ENCODE measurements at places on chromosomes 11 and 22.

- no peak for DNase-seq
- H3K36me3 ChIP-seq = peaks cover 62% of the 10 kb centered on the region
- H3K4me3 ChIP-seq = no peak overlapping the region
- H3K27me3 ChIP-seq = no peaks in the 10 kb centered on the region
- no peak overlapping the region for H3K27ac ChIP-seq
Observed at GRCh38 chr11:75406338-75406777, 7.0 kb downstream of the RPS3 start.

GRCh38 chr11:28463826-28464225 lies 355.6 kb downstream of the METTL15 start:
- no peaks in the 10 kb centered on the region for H3K4me1 ChIP-seq
- H3K4me3 ChIP-seq = no peak overlapping the region
- DNase-seq = no peak
- no peak overlapping the region for H3K27ac ChIP-seq

- no peaks in the 10 kb centered on the region for H3K27me3 ChIP-seq
- H3K36me3 ChIP-seq = peaks cover 55% of the 10 kb centered on the region
- no peak overlapping the region for H3K27ac ChIP-seq
- no peak overlapping the region for H3K4me3 ChIP-seq
- no peak for DNase-seq
Observed at GRCh38 chr22:36928196-36928595, 14.8 kb downstream of the CSF2RB start.

DNA sequence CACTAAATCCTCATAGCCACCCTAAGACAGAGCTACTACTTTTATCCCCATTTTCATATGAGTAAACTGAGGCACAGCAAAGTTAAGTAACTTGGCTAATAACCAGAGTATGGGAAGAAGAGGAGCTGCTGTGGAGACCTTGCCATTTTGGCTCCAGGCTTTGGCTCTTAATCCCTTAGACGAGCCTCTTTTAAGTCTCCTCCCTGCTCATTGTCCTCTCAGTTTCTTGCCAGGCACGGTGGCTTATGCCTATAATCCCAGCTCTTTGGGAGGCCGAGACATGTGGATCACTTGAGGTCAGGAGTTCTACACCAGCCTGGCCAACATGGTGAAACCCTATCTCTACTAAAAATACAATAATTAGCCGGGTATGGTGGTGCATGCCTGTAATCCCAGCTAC lies 78.6 kb downstream of the PRR5L start:
- no peak overlapping the region for H3K27ac ChIP-seq
- H3K4me1 ChIP-seq = peaks cover 20% of the 10 kb centered on the region
- no peak for DNase-seq
- H3K36me3 ChIP-seq = no peaks in the 10 kb centered on the region

GRCh38 chr11:17489751-17490150 lies 13.1 kb upstream of the ABCC8 start:
- H3K4me3 ChIP-seq = no peak overlapping the region
- H3K4me1 ChIP-seq = no peaks in the 10 kb centered on the region
- H3K36me3 ChIP-seq = no peaks in the 10 kb centered on the region
- DNase-seq = no peak
- H3K27me3 ChIP-seq = no peaks in the 10 kb centered on the region
- H3K27ac ChIP-seq = no peak overlapping the region

DNA sequence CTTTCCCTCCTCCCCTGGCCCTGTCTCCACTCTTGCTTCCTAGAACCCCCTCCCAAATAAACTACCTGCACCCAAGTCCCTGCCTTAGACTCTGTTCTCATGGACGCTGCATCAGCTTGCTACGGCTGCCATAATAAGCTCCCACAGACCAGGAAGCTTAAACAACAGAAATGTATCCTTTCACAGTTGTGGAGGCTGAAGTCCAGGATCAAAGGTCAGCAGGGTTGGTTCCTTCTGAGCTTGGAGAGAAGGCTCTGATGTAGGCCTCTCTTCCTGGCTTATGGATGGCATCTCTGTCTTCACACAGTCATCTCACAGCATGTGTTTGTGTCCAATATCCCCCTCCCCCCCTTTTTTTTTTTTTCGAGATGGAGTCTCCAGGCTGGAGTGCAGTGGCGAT lies 23.4 kb downstream of the CBX7 start:
- no peak overlapping the region for H3K4me3 ChIP-seq
- H3K27ac ChIP-seq = no peak overlapping the region
- H3K4me1 ChIP-seq = no peaks in the 10 kb centered on the region
- H3K27me3 ChIP-seq = no peaks in the 10 kb centered on the region
- peaks cover 32% of the 10 kb centered on the region for H3K36me3 ChIP-seq

- H3K27ac ChIP-seq = no peak overlapping the region
- no peaks in the 10 kb centered on the region for H3K4me1 ChIP-seq
- DNase-seq = no peak
- H3K36me3 ChIP-seq = no peaks in the 10 kb centered on the region
- H3K4me3 ChIP-seq = no peak overlapping the region
Observed at GRCh38 chr11:115078461-115079438, 400.4 kb downstream of the NXPE2 start.

DNA sequence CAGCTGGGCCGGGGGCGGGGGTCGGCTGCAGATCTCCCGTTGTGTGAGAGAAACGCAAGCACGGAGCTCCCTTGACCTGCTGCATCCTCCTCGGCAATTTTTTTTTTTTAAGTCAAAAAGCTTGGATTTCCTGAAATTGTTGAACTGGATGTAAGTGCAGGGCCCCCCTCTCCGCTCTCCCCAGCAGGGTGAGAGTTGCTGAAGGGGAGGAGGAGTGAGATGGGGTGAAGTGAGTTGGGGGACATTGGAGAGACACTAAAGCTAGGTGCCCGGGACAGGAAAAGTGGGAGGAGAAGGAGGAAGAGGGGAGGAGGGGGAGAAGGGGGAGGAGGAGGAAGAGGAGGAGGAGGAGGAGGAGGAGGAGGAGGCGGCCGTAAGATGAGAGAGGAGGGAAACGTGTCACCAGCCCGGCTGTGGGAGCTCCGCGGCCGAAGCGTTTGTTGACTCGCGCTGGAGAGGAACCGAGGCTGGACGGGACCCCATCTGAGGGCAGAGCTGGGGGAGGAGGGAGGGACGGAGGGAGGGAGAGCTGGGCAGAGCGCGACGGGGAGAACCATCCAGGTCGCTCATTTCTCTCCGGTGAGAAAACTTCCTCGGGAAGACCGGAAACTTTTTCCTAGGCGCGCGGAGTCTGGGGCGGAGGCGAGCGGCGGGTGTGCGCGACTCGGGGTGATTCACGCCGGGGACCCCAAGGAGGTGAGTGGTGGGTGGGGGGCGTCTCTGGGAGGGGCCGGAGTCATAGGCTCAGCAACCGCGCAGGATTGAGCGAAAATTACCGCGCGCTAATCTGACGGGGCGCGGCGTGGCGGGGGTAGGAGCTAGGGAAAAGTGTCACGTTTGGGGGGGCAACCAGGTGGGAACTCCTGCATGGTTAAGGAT lies 80.2 kb downstream of the PRR5L start:
- no peak for DNase-seq
- H3K36me3 ChIP-seq = no peaks in the 10 kb centered on the region
- no peak overlapping the region for H3K27ac ChIP-seq
- peak overlapping the region; percentile 11 for H3K4me3 ChIP-seq
- peaks cover 20% of the 10 kb centered on the region for H3K27me3 ChIP-seq

DNA sequence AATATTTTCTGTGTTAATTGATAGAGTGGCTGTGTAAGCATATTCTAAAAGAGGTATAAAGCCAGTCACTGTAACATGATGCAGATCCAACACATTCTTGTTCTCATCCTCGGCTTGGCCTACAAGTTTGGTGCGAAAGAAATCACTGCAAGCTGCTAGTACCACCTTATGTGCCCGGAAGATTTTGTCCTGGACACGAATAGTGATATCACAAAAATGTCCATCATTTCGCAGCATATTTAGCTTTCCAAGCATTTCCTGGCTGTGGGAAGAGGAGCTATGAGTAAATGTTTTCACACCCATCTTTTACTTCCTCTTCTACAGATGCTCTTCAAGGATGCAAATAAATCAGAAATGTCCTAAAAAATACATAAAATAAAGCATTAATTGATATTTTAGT lies 53.1 kb downstream of the ZBTB44 start:
- H3K27ac ChIP-seq = no peak overlapping the region
- H3K4me1 ChIP-seq = no peaks in the 10 kb centered on the region
- no peak overlapping the region for H3K4me3 ChIP-seq
- H3K36me3 ChIP-seq = peaks cover 30% of the 10 kb centered on the region
- DNase-seq = no peak
- no peaks in the 10 kb centered on the region for H3K27me3 ChIP-seq

GRCh38 chr11:117613521-117613920 lies 183.5 kb downstream of the DSCAML1 start:
- H3K36me3 ChIP-seq = no peaks in the 10 kb centered on the region
- no peak overlapping the region for H3K4me3 ChIP-seq
- DNase-seq = no peak
- no peaks in the 10 kb centered on the region for H3K4me1 ChIP-seq
- no peak overlapping the region for H3K27ac ChIP-seq

- DNase-seq = no peak
- no peaks in the 10 kb centered on the region for H3K36me3 ChIP-seq
- H3K27ac ChIP-seq = no peak within 1 kb of the TSS
- no peaks in the 10 kb centered on the region for H3K27me3 ChIP-seq
Observed at GRCh38 chr11:67674442-67674871, at the start of gene ALDH3B2. Gene ALDH3B2, minus strand, starts transcription at chr11:67674623. Its CDS starts 7,688 bp downstream, at chr11:67666935.

DNA sequence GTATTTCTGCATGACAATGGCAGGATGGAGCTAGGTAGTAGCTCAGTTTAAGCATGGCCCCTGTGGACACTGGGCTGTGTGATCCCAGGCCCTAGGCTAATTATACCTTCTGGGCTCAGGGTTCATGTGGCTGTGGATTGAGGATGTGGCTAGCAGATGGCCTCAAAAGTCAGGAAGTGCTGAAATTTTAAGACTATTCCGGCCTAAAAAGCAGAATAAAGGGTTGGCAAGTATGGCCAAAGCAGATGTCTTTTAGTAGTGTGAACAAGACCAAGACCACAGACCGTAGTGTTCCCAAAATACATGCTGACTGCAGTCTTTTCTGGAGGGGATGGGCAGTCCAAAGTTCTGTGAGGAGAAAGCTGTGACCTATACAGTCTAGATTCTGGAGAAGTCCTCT lies 115.7 kb upstream of the RAG2 start:
- no peak overlapping the region for H3K27ac ChIP-seq
- DNase-seq = no peak
- no peaks in the 10 kb centered on the region for H3K27me3 ChIP-seq
- no peaks in the 10 kb centered on the region for H3K4me1 ChIP-seq
- no peak overlapping the region for H3K4me3 ChIP-seq

DNA sequence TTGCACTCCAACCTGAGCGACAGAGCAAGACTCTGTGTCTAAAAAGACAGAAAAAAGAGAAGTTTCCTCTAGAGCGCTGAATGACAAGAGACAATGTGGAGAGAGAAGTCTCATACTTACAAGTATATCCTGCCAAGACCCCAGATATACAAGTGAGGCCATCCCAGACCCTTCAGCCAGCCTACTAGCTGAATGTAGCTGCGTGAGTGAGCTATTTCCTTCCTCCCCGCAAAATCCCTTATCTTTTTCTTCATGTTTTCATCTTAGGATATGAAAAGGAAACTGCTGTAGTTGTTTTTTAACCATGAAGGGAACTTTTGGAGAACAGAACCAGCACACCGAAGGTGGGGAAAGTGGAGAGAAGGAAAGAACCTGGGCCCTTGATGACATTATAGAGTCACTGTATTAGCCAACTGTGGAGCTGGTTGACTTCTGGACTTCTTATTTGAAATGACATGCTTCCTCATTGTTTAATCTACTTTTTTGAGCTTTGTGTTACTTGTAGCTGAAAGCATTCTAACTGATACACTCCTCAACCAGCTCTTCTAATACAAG lies 4.4 kb upstream of the DDX17 start:
- H3K27ac ChIP-seq = no peak overlapping the region
- H3K4me1 ChIP-seq = peaks cover 4% of the 10 kb centered on the region
- H3K4me3 ChIP-seq = no peak overlapping the region
- no peaks in the 10 kb centered on the region for H3K27me3 ChIP-seq

- H3K27me3 ChIP-seq = no peaks in the 10 kb centered on the region
- H3K4me3 ChIP-seq = no peak overlapping the region
- DNase-seq = no peak
- H3K4me1 ChIP-seq = no peaks in the 10 kb centered on the region
- no peak overlapping the region for H3K27ac ChIP-seq
Observed at GRCh38 chr11:24391167-24391566, 105.7 kb upstream of the LUZP2 start.

DNA sequence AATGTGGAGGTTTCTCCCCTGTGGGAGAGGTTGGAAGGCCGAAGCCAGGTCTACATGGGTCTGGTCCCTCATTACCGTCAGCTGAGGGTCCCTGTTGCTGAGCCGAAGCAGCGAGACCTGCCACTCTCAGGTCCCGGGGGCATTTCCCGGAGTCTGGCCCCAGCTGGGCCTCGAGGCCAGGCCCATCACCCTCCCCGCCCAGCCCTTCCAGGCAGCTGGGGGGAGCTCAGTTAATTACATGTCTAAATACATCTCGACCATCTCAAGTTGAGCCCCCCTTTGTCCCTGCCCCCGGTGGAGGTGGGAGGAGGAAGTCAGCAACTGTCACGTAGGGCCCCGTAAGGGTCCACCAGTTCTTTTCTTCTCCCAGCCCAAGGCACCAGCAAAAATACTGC lies 3.6 kb downstream of the CDKN1C start:
- peaks cover 2% of the 10 kb centered on the region for H3K27me3 ChIP-seq
- H3K4me3 ChIP-seq = no peak overlapping the region
- no peaks in the 10 kb centered on the region for H3K36me3 ChIP-seq
- no peak overlapping the region for H3K27ac ChIP-seq
- DNase-seq = no peak
- H3K4me1 ChIP-seq = peaks cover 21% of the 10 kb centered on the region

DNA sequence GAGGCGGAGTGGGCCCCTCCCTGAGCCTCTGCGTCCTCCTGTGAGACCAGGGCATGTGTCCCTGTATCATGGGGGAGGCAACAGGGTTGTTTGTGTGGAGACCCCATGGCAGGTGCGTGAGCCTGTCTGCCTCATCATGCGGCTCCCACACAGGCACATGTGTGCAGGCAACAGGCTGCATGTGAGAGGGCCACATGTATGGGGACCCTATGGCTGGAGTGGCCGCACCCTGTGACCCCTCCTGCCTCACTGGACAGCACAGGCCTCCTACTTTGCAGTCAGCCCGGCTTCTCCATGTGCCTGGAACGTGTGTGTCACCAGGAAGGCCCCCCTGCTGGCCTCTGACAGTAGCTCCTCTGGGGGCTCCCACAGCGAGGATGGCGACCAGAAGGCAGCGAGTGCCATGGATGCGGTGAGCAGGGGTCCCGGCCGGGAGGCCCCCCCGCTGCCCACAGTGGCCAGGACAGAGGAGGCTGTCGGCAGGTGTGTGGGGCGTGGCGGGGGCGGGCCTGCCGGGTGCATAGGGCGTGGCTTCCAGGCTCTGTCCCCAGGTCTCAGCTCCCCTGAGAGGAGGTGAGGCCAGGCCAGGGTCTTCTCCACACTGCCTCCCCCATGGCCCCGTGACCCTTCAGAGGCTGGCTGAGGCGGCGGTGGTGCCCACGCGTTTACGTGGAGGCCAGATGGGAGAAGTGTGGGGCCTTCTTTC lies 34.1 kb downstream of the SBF1 start:
- DNase-seq = no peak
- H3K4me1 ChIP-seq = peaks cover 12% of the 10 kb centered on the region
- no peak overlapping the region for H3K27ac ChIP-seq
- no peak overlapping the region for H3K4me3 ChIP-seq
